Mesothelial cell of epicardium (in vitro differentiated cells): ENCODE measurements at places on chromosomes 1 and 21. TPM values are rescaled to one million over a fixed set of nuclear protein-coding genes. Genes with fewer than 3 reads are reported as not detected.

DNA sequence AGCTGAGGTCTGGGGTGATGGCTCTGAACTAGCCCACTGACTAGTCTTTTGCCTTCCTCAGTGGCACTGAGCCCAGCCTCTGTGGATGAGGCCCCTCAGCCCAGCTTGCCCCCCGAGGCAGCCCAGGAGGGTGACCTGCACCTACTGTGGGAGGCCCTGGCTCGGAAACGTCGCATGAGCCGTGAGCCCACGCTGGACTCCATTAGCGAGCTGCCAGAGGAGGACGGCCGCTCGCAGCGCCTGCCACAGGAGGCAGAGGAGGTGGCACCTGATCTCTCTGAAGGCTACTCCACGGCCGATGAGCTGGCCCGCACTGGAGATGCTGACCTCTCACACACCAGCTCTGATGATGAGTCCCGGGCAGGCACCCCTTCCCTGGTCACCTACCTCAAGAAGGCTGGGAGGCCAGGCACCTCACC is 87.8 kb downstream of the TRIM11 start:
- no peak for DNase-seq
- H3K27me3 ChIP-seq, result no peaks in the 10 kb centered on the region
- H3K27ac ChIP-seq, result no peak overlapping the region
- no peaks in the 10 kb centered on the region for H3K4me1 ChIP-seq
- H3K4me3 ChIP-seq, result no peak overlapping the region

GRCh38 chr1:106080608-106081325 is 975.7 kb upstream of the PRMT6 start:
- H3K4me3 ChIP-seq, result no peak overlapping the region
- peaks cover 5% of the 10 kb centered on the region for H3K27me3 ChIP-seq
- H3K4me1 ChIP-seq, result no peaks in the 10 kb centered on the region
- no peaks in the 10 kb centered on the region for H3K36me3 ChIP-seq
- no peak overlapping the region for H3K27ac ChIP-seq

DNA sequence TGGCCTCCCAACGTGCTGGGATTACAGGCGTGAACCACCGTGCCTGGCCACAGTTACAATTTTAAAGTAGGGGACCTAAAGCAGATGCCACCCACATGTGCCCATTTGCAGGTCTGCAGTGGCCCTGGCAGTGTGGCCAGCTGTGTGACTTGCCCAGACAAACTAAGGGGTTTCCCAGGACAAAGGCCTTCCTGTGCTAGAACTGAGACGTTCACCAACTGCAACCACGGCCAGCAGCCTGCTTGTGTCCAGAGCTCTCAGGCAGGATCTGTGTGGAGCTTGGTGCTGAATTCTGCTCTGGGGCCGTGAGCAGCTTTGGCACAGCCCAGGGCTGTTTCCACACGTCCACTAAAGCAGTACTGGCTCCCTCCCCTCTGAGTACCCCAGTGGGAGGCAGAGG is 10.6 kb upstream of the PTTG1IP start:
- H3K4me1 ChIP-seq, result peaks cover 8% of the 10 kb centered on the region
- no peak overlapping the region for H3K27ac ChIP-seq
- no peaks in the 10 kb centered on the region for H3K36me3 ChIP-seq
- H3K27me3 ChIP-seq, result no peaks in the 10 kb centered on the region

- no peak overlapping the region for H3K4me3 ChIP-seq
- DNase-seq, result no peak
Observed at GRCh38 chr1:100921110-100921706, 25.3 kb downstream of the SLC30A7 start.

Gene NLRP3
- 0.13 to 0.34 TPM (median 0.22 TPM) in 3 replicates for total RNA-seq

- no peak for DNase-seq
- H3K27me3 ChIP-seq, result no peaks in the 10 kb centered on the region
- H3K4me1 ChIP-seq, result peaks cover 8% of the 10 kb centered on the region
- H3K27ac ChIP-seq, result no peak overlapping the region
- H3K4me3 ChIP-seq, result no peak overlapping the region
Observed at GRCh38 chr1:97120806-97121205, 399.2 kb downstream of the PTBP2 start.

DNA sequence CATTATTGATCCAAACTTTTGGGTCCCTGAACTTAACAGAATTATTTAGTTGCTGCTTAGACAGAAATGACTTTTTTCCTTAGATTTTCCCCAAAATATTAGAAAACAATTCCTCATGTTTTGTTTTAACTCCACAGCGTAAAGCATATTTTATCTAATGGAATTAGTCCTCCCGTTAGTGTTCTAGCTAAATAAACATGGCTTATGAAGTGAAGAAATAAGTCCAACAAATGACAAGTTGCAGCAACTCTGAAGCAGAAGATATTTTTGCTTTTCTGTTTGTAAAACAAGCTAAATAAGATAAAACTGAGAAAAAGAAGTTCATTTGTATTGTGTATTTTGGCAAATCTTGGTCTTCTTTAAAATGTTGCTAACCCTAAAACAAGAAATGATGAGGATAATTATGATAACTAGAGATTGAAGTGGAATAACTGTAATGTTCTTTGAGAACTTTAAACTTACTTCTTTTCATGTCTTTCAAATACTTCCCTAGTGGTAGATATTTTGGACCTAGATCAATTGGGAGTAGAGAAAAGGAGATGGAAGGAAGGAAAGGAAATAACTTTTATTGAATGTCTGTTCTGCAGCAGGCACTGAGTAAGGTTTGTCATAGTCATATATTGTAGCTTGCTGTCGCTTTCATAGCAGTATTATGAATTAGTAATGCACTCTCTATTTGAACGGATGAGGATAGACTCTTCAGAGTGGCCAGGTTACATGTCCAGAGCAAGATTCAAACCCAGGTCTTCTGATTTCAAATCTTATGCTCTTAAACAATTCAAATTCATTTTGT is 12.5 kb downstream of the NFIA start:
- no peak overlapping the region for H3K4me3 ChIP-seq
- H3K27me3 ChIP-seq, result no peaks in the 10 kb centered on the region
- H3K27ac ChIP-seq, result peak overlapping the region; percentile 73
- peaks cover 63% of the 10 kb centered on the region for H3K4me1 ChIP-seq
- DNase-seq, result no peak

DNA sequence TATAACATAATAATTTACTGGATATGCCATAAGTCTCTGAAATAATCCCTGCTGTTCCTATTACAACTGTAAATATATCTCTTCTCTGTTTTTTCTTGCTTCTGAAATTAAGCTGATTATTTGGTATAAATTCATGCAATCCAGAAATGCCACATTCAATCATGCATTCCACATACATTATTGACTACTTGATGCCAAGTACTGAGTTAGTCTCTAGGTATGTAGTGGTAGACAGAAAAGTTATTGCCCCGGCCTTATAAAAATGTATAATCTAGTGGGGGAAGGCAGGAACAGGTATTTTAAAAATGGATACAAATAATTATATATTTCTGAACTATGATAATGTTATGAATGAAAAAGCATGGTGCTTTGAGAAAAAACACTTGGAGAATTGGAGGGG is 338.6 kb upstream of the SNX7 start:
- H3K4me1 ChIP-seq, result peaks cover 15% of the 10 kb centered on the region
- no peak overlapping the region for H3K27ac ChIP-seq
- H3K27me3 ChIP-seq, result no peaks in the 10 kb centered on the region
- no peak overlapping the region for H3K4me3 ChIP-seq
- H3K36me3 ChIP-seq, result no peaks in the 10 kb centered on the region

Gene RAB42
- 4.6 to 5.1 TPM (median 4.8 TPM) in 3 replicates for total RNA-seq

Gene ADGRL4
- total RNA-seq, result 0.07 TPM in 1 of 3 replicates, not detected in the others

DNA sequence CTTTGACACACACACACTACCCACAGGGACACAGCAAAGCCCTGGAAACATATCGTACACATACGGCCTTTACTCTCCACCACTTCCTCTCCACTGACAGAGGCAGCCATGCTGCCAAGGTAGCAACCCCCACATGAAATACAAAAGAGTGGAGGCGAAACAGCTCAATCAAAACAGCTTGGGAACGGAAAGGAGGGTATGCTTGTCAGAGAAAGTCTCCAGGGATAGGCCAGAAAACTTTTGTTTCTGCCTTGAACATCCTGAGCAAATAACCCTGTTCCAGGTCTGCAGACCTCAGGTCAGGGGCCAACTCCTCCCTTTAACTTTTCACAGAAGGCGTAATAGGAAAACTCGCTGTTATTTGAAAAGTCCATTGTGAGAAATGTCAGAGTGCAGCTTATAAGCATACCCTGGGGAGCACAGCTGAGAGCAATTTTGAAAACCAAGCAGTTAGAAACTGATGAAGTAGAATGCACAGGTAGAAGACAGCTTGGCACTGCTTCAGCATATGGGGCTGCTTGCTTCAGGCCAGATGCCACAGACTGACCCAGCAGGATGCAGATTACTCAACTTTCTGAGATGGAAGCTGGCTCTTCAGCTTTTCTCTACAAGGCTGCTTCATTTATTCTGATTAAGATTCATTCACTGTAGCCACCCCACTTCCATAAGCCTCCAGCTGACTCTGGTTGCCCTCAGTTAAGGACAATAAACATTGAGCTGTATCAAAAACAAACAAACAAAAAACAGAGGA is 18.0 kb downstream of the KIAA0319L start:
- no peaks in the 10 kb centered on the region for H3K27me3 ChIP-seq
- DNase-seq, result no peak
- H3K36me3 ChIP-seq, result peaks cover 6% of the 10 kb centered on the region
- no peak overlapping the region for H3K27ac ChIP-seq
- peaks cover 51% of the 10 kb centered on the region for H3K4me1 ChIP-seq

DNA sequence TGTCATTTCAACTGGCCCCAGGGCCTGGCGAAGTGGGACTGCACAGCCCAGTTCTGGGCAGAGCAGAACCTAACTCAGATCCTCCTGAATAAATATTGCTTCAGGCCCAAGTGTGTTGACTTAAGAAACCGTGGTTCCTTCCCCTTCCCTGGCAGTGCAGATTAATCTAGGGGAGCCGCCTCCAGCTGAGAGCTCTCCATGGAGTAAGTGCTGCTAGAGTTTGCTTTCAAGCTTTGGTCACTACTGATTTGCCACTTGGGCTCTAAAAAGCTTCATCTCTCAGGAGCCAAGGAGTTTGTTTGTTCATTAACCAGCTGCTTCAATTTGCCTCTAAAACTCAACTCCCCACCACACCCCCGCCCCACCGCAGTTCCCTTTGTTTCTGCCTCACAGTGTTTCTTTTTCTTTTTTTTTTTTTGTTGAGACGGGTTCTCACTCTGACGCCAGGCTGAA is 112.1 kb downstream of the DTL start:
- no peaks in the 10 kb centered on the region for H3K36me3 ChIP-seq
- no peak overlapping the region for H3K27ac ChIP-seq
- no peaks in the 10 kb centered on the region for H3K27me3 ChIP-seq
- no peaks in the 10 kb centered on the region for H3K4me1 ChIP-seq
- no peak overlapping the region for H3K4me3 ChIP-seq
- DNase-seq, result no peak

- H3K27ac ChIP-seq, result no peak overlapping the region
- no peaks in the 10 kb centered on the region for H3K36me3 ChIP-seq
- peaks cover 8% of the 10 kb centered on the region for H3K4me1 ChIP-seq
- DNase-seq, result no peak
- H3K27me3 ChIP-seq, result peaks cover 10% of the 10 kb centered on the region
Observed at GRCh38 chr1:24915816-24916602, 14.1 kb downstream of the RUNX3 start.

- H3K36me3 ChIP-seq, result no peaks in the 10 kb centered on the region
- DNase-seq, result no peak
- no peaks in the 10 kb centered on the region for H3K27me3 ChIP-seq
- peaks cover 28% of the 10 kb centered on the region for H3K4me1 ChIP-seq
Observed at GRCh38 chr1:231927431-231927830, 300.8 kb downstream of the DISC1 start.

Gene PRAMEF25
- total RNA-seq, result not detected in 3 replicates

Gene RPE65
- total RNA-seq, result not detected in 3 replicates

GRCh38 chr1:100001462-100001861 is 31.7 kb downstream of the SLC35A3 start:
- H3K27ac ChIP-seq, result no peak overlapping the region
- H3K4me1 ChIP-seq, result no peaks in the 10 kb centered on the region
- H3K4me3 ChIP-seq, result no peak overlapping the region
- no peak for DNase-seq
- peaks cover 47% of the 10 kb centered on the region for H3K36me3 ChIP-seq
- H3K27me3 ChIP-seq, result no peaks in the 10 kb centered on the region

DNA sequence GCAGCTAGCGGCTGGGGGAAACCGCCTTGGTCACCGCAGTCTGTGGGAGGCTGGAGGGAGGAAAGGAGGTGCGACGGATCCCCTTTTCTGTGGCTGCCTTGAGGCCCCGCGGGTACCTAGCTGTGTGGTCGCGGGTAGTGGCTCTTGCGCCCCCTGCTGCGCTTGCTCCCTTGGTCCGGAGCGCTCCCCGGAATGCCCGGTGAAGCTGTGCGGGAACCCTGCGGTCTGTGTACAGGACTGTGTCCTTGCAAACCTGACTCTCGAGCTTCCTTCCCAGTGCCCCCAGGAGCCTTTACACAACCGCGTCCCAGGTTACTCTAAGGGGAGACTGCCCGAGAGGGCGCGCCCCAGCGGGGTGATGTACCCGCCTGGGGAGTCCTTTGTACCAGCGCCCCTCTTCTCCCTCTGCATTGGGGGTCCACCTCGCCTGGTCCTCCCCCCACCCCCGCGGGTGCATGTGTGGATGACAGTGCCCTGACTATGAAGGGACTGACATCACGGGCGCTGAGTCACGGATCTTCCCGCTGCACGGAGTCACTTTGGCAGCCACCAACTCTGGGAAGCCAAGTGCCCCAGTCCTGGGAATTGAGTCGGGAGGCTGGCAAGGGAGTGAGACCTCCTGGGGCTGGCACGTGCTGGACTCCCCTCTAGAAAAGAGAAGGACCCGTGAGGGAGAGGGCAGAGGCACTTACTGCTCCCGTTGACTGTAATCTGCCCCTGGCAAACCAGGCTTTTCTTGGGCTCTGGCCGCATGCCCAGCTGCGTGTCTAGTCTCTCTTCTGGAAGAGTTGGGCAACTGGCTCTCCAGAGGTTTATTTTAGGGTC is 816 bp downstream of the IL6R start:
- H3K36me3 ChIP-seq, result no peaks in the 10 kb centered on the region
- no peak overlapping the region for H3K27ac ChIP-seq
- peaks cover 73% of the 10 kb centered on the region for H3K27me3 ChIP-seq
- H3K4me1 ChIP-seq, result peaks cover 6% of the 10 kb centered on the region
- H3K4me3 ChIP-seq, result peak overlapping the region; percentile 60

Gene TRAF3IP3
- total RNA-seq, result 0.85 to 1.2 TPM (median 1.1 TPM) in 3 replicates

Gene CXADR
- 36.8 to 41.0 TPM (median 37.5 TPM) in 3 replicates for total RNA-seq

Gene JAM2
- 4.1 to 4.8 TPM (median 4.2 TPM) in 3 replicates for total RNA-seq

DNA sequence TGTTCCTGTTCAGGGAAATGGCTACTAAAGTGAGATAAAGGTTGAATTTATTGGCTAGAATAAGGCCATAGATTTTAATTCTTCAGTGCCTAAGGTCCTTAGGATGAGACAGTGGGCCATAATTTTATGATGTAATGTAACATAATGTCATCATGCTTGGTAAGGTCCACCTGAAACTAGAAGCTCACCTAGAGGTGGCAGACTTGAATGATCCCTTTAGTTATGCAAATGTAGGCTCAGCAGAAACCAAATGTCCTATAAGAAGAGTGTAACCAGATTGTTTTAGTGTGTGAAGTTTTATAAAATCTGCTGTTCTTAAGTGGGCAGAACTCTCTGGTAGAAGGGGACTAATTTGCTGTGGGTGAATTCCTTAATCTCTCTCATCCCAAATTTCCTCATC is 13.5 kb upstream of the SETDB1 start:
- H3K27ac ChIP-seq, result no peak overlapping the region
- H3K27me3 ChIP-seq, result no peaks in the 10 kb centered on the region
- DNase-seq, result no peak
- no peaks in the 10 kb centered on the region for H3K36me3 ChIP-seq

GRCh38 chr1:176801514-176802020 is 338.6 kb downstream of the PAPPA2 start:
- H3K27me3 ChIP-seq, result peaks cover 6% of the 10 kb centered on the region
- H3K4me3 ChIP-seq, result no peak overlapping the region
- no peaks in the 10 kb centered on the region for H3K36me3 ChIP-seq

Gene AIRE
- 0.13 to 0.23 TPM (median 0.18 TPM) in 3 replicates for total RNA-seq

Gene TPTE
- not detected in 3 replicates for total RNA-seq
